ENCODE measurements at places on chromosomes 5 and 9.
A peak's percentile ranks its signal among the peaks of the same experiment; 100 is the strongest.

- no peak for DNase-seq
Measured at GRCh38 chr5:143059355-143059754, 289.2 kb downstream of the ARHGAP26 start.

DNA sequence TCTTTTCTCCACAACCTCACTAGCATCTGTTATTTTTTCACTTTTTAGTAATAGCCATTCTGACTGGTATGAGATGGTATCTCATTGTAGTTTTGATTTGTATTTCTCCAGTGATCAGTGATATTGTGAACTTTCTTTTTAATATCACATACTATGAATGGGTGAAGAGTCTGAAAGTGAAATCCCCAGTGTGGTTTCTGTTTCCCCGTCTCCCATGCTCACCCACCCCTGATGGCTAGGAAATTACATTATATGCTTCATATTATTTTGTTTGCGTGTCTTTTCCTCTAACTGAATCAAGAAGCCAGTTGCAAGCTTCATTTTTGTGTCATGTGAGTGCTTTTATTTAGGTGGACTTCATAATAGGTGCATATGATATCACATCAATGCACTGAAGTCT is 171.1 kb downstream of the ARHGAP26 start:
- DNase-seq, result no peak

- no peak for DNase-seq
Measured at GRCh38 chr5:108786806-108787483, 39.2 kb downstream of the FER start.

DNA sequence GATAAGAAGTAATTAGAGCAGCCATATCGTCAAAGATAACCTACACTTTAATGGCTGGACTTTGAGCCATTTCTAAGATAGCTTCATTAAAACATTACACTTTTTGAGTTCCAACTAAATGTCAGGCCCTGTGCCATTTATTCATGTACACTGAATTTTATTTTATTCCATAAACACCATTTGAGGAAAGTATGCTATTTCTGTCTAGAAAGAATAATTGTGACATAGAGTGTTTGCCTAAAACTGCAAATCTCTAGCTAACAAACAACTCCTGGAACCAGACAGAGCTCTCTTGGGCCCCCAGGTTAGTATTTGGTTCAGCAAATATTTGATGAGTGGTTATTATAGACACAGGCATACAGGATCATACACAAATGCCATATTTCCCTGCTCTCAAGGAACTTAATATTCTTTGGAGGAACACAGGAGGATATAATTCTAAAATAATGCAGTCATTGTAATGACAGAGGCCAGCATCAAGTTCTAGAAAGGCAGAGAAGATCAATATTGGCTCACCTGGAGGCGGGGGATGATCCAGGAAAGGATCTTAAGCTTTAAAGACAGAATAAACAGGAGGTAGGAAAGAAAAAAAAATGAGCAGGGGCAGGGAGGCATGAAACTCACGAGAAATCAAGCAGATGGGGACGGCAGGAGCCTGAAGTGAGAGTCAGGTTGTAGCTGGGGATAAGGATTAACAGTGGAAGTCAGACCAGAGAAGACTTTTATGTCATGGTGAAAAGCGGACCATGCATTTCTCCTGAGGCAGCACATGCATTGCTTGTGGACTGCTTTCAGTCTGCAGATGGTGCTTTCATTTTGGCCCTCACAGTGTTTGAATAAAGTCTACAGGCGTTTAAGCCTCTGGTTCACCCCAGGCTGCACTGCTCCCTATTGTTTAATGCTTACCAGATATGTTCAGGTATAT is 127.7 kb downstream of the GCNT1 start:
- DNase-seq, result no peak

GRCh38 chr9:85743275-85744128 is 1.7 kb upstream of the AGTPBP1 start:
- DNase-seq, result no peak

GRCh38 chr5:32805971-32806638 is 95.0 kb downstream of the NPR3 start:
- DNase-seq, result no peak

GRCh38 chr5:31133488-31133887 is 60.0 kb upstream of the CDH6 start:
- DNase-seq, result no peak

DNA sequence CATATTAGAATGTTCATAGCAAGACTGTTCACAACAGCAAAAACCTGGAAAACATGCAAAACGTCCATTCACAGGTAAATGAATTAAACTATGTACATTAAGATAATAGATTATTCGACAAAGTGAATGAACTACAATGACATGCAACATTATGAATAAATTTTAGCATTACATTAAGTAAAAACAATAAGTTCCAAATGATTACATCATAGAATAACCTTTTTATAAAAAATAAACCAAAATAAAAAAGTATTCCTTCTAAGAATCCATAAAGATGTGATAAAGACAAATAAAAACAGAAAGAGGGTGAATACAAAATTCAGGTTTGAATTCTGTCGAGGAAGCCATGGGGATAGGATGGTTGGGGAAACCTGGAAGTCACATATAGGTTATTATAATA is 57.3 kb downstream of the STRBP start:
- DNase-seq, result no peak

GRCh38 chr5:132481596-132482211 is 8.9 kb downstream of the IRF1 start:
- no peak for DNase-seq

GRCh38 chr5:98157368-98157767 is 616.1 kb upstream of the RGMB start:
- no peak for DNase-seq

- DNase-seq, result no peak
Measured at GRCh38 chr9:18976709-18977531, 56.1 kb downstream of the SAXO1 start.

GRCh38 chr5:134466241-134467069 is 54.8 kb upstream of the CDKN2AIPNL start:
- peak; percentile 84 for DNase-seq

DNA sequence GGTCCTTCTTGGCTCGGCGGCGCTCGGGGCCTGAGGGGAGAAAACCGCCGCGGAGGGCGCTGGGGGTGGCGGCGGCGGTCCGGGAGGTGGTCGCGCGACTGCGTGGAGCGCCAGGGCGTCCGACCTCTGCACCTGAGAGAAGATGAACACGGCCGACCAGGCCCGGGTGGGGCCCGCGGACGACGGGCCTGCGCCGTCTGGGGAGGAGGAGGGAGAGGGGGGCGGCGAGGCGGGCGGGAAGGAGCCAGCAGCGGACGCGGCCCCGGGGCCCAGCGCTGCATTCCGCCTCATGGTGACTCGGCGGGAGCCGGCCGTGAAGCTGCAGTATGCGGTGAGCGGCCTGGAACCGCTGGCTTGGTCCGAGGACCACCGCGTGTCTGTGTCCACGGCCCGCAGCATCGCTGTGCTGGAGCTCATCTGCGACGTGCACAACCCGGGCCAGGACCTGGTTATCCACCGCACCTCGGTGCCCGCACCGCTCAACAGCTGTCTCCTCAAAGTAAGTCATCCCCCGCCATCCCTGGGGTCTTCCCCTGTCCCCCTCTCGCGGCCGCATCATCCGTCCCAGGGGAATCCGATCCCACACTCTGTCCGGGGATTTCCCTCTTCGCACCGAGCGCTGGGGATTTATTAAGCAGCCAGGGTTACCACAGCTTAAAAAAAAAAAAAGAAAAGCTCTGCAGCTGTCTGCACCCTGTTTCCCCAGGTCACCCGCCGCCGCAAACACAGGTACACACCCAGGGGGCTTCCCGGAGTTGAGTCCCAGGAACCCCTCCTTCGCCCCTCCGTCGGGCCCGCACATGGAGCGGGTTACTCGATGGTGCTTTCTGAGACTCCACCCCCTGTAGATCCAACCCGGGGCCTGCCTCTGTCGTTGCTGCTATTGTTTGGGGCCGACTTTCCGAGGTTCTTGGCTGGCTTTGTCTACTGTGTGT is at the start of gene GTF3C4:
Gene GTF3C4, plus strand, starts transcription at position 8 of the 935 bp plus-strand sequence. Its CDS starts 135 bp downstream, at position 143.
- no peak for DNase-seq

DNA sequence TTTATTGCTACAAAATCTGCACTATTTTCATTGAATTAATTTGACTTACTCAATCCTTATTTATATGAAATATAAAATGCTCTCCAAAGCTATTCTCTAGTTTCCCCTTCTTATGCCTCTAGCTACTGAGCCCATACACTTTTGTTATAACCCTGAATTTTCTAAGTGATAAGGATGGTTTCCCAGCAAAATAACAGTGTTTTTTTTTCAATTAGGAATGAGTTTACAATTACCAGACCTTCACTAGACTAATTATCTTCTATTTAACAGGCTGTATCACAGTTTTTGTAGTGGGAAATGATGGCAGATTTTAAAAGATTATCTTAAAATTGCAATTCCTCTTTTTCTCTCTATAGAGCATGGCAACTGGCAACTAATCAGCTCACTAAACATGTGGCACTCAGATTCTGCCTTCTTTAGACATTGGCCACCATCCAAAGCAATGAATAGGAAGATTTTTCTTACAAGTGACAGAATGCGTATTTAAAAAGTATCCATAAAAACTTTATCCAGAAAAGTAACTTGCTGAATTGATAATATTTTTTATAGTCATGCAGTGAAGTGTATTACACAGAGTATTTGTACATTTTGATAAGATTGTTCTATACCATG is 585.7 kb upstream of the ZNF608 start:
- no peak for DNase-seq

GRCh38 chr5:36939969-36940858 is 63.6 kb downstream of the NIPBL start:
- DNase-seq, result no peak

GRCh38 chr5:176743136-176743861 is 67.1 kb upstream of the UNC5A start:
- no peak for DNase-seq

- DNase-seq, result no peak
Measured at GRCh38 chr9:86445671-86446070, 91.5 kb upstream of the TUT7 start.

DNA sequence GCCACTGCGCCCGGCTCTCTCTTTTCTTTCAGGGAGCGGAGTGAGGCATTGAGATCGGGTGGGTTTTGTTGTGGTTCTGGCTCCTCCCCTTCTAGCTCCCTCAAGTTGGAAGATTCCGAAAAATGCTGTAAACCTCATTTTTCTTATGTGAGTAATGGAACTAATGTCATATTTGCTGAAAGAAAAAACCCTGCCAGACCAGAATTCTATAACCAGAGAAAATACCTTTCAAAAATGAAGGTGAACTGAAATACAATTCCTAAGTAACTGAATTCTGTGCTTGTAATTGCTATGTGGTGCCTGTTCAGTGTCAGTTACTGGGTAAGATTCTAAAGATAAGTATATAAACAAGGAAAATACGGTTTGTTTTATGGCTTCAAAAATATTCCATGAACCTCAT is 30.9 kb upstream of the CDK20 start:
- no peak for DNase-seq

DNA sequence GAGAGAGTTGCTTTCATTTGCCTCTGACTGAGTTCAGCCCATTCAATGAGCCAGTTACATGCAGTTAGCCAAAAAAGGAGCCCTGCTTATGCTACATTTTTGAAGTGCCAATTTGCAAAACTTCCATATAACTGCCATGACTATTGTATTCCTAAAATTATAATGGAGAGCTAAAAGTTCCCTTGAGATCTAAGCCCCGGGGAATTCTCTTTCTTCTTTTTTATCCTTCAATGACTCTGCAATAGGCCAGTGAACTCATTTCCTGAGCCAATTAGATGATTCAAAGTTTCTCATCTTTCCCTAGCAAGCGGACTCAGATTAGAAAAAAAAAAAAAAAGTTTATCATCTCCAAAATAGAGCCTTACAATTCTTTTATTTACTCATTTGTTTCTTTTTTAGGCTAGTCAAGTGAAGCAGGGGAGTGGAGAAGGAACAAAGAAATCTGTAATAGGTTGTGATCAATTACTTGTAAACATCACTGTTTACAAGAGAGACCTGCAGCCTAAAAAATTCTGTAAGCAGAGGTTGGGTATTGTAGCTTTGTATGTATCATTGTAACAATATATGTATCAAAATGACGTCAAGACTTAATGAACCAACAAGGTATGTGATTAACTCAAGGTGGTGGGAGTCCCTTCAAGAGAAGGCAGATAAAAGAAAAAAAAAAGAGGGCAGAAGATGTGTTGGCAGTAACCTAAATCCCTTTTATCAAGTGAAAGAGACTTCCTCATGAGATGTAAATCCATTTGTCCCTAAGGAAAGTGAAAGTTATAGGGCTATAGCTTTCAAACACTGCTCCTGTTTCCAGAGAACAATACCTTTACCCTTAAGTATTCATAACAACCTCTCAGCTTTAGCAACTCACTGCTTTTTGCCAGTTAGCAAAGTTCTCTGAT is 48.7 kb upstream of the HOMER1 start:
- no peak for DNase-seq

DNA sequence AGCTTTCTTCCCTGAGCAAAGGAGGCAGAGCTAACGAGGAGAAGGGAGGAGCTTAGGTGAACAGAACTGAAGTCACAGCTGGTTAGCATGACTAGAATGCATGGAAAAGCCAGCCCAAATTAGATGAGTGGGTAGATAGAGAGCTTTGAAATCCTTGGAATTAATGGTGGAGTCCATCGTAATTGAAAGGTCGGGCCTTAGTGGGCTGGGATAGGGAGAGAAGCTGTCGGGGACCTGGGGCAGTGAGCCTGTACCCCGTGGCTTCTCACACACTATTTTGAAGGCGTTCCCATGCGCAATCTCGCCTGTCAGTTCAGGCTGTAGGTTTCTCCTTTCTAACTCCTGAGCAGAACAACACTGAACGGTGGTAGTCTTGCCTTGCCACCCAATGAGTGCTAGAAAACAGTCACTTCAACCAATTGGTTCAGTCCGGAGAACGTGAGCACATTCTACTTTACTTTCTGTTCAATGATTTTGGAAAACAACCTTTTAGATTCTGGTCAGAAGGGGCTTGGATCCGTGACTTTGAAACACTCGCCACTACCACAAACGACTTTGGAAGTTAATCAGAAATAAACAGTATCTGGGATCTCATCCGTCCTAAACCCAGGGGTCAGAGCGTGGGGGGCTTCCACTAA is 655 bp upstream of the RAI14 start:
- peak; percentile 41 for DNase-seq

GRCh38 chr9:117929868-117930267 is 225.7 kb downstream of the TLR4 start:
- no peak for DNase-seq

- no peak for DNase-seq
Measured at GRCh38 chr5:132761321-132762240, 14.4 kb downstream of the CCNI2 start.

DNA sequence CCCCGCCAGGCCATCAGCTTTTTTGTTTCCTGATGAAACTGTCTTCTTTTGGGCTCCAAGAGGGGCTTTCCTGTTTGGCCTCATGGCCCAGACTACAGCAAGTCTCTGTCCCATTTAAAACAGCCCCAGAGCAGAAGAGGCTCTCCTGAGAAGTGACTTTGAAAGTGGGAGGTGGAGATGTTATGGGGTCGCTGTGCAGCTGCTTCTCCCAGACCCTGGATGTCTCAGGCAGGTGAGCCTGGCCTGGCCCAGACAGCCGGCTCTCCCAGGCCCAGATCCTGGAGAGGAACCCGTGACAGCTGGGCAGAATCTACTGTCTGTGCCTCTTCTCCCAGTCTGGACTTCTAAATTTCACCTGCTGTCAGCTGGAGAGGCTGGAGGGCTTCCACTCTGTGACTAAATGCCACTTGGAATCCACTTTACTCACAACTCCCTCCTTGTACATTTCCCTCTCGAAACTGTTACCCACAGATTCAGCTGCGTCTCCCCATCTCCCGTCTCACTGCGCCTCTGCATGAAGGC is 20.6 kb downstream of the FAM78A start:
- no peak for DNase-seq
